ENCODE measurements at places on chromosomes 3 and 15.

DNA sequence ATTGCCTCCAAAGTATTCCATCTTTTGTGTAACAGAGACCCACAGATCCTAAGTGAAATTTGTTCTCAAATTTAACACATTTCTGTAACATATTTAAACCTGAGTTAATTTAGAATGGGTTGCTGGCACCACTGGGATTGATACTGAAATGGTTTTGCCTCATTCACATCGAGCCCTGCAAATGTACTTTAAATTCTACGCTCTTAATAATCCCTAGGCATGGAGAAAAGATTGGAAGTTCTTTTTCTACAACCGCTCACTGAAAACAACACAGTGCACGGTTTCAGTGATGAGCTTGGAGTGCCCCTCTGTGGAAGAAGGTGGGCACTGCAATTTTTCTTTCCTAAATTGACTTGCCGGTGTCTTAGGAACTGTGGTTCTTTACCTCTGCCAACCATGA is 109.9 kb upstream of the ATP11B start:
- no peaks in the 10 kb centered on the region for H3K36me3 ChIP-seq
- peak overlapping the region; percentile 80 for H3K4me3 ChIP-seq
- DNase-seq = peak; percentile 73
- peaks cover 16% of the 10 kb centered on the region for H3K4me1 ChIP-seq
- peaks cover 20% of the 10 kb centered on the region for H3K27me3 ChIP-seq

DNA sequence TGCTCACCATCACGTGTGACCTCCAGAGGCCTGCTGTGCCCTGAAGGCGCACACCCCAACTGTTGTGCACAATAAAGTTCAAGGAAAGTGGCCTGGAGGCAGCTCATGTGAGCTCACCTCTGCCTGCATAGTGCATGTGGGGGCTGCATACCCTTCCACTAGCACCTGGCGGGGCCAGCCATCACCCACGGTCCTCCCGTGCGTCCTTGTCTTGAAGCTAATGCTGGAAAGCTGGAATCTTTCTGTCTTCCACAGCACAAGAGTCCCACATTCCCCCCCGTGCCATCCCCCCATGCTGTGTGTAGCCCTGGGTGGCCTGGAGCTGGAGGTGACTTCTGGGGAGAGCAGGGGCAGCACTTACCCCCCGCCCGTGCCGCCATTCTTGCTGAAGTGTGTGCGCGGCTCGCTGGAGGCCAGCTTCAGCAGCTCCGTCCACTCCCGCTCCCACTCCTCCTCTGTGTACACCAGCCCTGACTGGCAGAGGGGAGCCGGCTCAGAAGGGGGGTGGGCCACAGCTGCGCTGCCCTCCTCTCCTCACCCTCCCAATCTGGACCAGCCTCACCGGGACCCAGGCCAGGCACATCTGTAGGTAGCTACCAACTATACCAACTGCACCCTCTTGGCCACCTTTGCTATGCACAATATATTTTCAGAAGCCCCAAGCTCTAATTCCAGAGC is 199.5 kb downstream of the KLF13 start:
- no peak overlapping the region for H3K27ac ChIP-seq
- H3K27me3 ChIP-seq = peaks cover 2% of the 10 kb centered on the region
- H3K4me1 ChIP-seq = no peaks in the 10 kb centered on the region
- no peak overlapping the region for H3K4me3 ChIP-seq
- no peaks in the 10 kb centered on the region for H3K36me3 ChIP-seq

GRCh38 chr15:70025413-70026296 is 72.1 kb downstream of the TLE3 start:
- peaks cover 39% of the 10 kb centered on the region for H3K4me1 ChIP-seq
- no peak overlapping the region for H3K27ac ChIP-seq
- no peak overlapping the region for H3K4me3 ChIP-seq

DNA sequence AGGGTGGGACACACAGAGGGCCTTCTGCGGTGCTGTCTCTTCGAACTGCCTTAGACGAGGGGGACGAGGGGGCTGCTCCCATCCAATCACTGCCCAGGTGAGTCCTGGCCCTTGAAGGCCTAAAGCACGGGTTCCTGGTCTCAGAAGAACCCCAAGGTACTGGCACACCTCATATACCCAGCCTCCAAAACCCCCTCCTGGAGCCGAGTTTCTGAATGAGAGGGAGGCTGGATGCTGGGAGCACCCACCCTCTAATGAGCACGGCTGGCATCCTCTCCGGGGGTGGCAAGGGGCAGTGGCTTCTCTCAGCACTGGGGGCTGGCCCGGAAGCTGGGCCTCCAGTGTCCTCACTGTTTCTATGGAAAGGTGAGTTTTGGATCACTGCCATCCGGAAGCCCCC is 165.6 kb downstream of the LRRK1 start:
- no peak for DNase-seq
- H3K4me3 ChIP-seq = no peak overlapping the region
- H3K36me3 ChIP-seq = no peaks in the 10 kb centered on the region
- peaks cover 8% of the 10 kb centered on the region for H3K27me3 ChIP-seq

GRCh38 chr3:134743006-134743405 is 52.1 kb upstream of the EPHB1 start:
- H3K4me1 ChIP-seq = no peaks in the 10 kb centered on the region
- H3K36me3 ChIP-seq = no peaks in the 10 kb centered on the region
- no peak overlapping the region for H3K27ac ChIP-seq
- H3K27me3 ChIP-seq = peaks cover 25% of the 10 kb centered on the region

DNA sequence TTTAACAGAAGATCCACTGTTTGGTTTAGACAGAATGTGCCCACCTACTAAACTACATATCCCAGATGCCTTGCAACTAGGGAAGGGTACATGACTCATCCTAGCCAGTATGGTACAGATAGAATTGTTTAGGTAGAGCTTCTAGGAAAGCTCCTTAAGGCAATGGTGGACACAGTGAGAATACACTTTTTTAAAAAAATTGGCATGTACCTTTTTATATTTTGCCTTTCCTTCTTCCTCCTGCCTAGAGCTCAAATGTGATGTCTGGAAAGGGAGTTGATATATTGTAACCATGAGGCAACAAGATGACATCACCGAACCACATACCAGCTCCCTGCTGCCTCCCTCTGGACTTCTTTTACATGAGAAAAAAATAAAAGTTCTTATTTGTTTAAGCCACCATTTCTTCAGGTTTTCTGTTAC is 14.4 kb upstream of the C3orf80 start:
- H3K27ac ChIP-seq = peak overlapping the region; percentile 11
- no peak for DNase-seq
- H3K4me3 ChIP-seq = no peak overlapping the region
- H3K4me1 ChIP-seq = peaks cover 6% of the 10 kb centered on the region
- no peaks in the 10 kb centered on the region for H3K36me3 ChIP-seq

DNA sequence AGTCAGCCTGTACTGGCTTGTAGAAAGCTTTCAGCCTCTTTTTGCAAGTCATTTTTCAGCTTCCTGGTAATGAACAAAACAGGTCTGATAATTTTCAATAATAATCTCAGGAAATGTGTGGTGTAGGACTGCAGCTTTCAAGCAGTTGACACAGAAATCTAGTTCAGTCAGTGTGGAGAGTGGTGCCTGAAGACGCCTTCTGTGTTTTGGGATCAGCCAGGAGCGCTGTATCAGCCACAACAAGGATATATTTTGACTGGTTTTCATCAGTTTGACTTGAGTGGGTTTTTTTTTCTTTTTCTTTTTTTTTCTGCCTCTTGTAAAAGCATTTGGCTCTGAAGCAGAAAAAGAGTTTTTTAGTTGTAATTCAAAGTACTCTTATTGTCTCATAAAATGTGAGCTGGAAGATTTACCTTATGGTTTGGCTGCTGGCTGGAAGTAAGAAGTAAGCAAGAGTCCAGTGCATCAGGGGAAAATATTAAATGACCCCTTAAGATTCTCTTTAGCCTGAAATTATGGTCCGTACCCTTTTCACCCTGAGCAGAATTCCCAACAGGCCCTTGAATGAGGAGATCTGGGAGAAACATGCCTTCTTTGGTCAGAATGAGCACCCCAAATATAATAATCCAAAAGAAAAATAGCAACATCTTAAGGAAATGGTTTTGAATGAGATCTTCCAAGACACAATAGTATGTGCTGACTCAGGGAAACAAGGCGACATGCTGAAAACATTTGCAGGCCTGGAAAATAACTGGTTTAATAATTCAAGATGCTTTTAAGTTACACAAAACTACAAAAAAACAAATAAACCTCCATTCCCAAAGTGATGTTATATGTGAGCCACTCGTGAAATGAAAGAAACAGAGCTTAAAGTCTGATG is 332.7 kb upstream of the ADAMTS9 start:
- no peak overlapping the region for H3K4me3 ChIP-seq
- H3K27me3 ChIP-seq = peaks cover 5% of the 10 kb centered on the region
- peaks cover 56% of the 10 kb centered on the region for H3K4me1 ChIP-seq

- H3K27ac ChIP-seq = no peak overlapping the region
- peaks cover 64% of the 10 kb centered on the region for H3K36me3 ChIP-seq
- no peaks in the 10 kb centered on the region for H3K27me3 ChIP-seq
- H3K4me1 ChIP-seq = no peaks in the 10 kb centered on the region
- no peak for DNase-seq
Observed at GRCh38 chr3:15033103-15033502, 32.0 kb downstream of the MRPS25 start.

DNA sequence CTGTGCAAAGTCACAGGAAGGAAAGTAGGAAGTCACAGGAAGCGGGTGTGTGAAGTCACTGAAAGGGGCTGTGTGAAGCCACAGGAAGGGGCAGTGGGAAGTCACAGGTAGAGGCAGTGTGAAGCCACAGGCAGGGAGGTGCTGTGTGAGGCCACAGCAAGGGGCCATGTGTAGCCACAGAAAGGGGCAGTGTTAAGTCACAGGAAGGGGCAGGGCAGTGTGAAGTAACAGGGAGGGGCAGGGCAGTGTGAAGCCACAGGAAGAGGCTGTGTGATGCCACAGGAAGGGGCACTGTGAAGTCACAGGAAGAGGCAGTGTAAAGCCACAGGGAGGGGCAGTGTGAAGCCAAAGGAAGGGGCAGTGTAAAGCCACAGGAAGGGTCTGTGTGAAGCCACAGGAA is 36.5 kb downstream of the GASK1A start:
- H3K36me3 ChIP-seq = no peaks in the 10 kb centered on the region
- H3K27ac ChIP-seq = no peak overlapping the region
- H3K27me3 ChIP-seq = no peaks in the 10 kb centered on the region
- no peaks in the 10 kb centered on the region for H3K4me1 ChIP-seq
- H3K4me3 ChIP-seq = no peak overlapping the region
- DNase-seq = no peak

GRCh38 chr3:189317911-189318310 is 146.1 kb downstream of the TPRG1 start:
- H3K4me3 ChIP-seq = no peak overlapping the region
- no peaks in the 10 kb centered on the region for H3K36me3 ChIP-seq
- no peak for DNase-seq
- H3K4me1 ChIP-seq = peaks cover 22% of the 10 kb centered on the region

DNA sequence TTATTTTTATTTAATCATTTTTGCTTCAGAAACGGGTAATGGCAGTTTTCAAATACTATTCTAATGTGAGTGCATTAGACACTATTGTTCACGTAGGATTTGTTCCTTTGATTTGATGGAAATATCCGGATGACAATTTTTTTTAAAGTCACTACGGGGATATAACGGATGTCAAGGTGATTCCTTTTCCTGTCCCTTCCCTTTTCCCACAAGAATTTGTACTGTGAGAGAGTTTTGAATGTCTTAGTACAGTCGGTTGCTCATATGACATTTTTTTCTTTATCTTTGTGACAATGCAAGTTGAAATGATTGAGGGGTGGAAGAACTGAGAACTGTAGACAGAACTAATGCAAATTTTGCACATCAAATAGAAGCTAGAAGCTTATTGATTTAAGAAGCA is 209.5 kb downstream of the GRM7 start:
- H3K4me3 ChIP-seq = no peak overlapping the region
- H3K36me3 ChIP-seq = no peaks in the 10 kb centered on the region
- peaks cover 6% of the 10 kb centered on the region for H3K27me3 ChIP-seq
- DNase-seq = no peak
- H3K27ac ChIP-seq = no peak overlapping the region

All from nephron progenitor cell (in vitro differentiated cells).